Esophagus (tissue), 2 donors: ENCODE measurements at places on chromosomes 13 and 19. TPM values are rescaled to one million over a fixed set of nuclear protein-coding genes. Genes with fewer than 3 reads are reported as not detected.

The ZNF283 gene
- polyA plus RNA-seq, result 3.2 TPM

The MEF2B gene
- 0.63 TPM for polyA plus RNA-seq

The NXNL1 gene
- polyA plus RNA-seq, result not detected

The LILRA1 gene
- 0.08 TPM for polyA plus RNA-seq

The TNFAIP8L1 gene
- polyA plus RNA-seq, result 4.2 TPM

The C13orf46 gene
- polyA plus RNA-seq, result 0.04 TPM

The PLIN5 gene
- polyA plus RNA-seq, result 2.7 TPM

The FARSA gene
- polyA plus RNA-seq, result 49.3 TPM

The ENOX1 gene
- 0.10 TPM for polyA plus RNA-seq

The CNFN gene
- polyA plus RNA-seq, result 7,132 TPM

The PLPP2 gene
- polyA plus RNA-seq, result 18.5 TPM

The ZNF471 gene
- 2.2 TPM for polyA plus RNA-seq

The CCDC61 gene
- 8.1 TPM for polyA plus RNA-seq

The GCDH gene
- 14.3 TPM for polyA plus RNA-seq

The C13orf42 gene
- polyA plus RNA-seq, result 0.04 TPM

The PSMD8 gene
- polyA plus RNA-seq, result 46.7 TPM

The SIGLEC10 gene
- polyA plus RNA-seq, result 0.79 TPM

The ZNF284 gene
- polyA plus RNA-seq, result 0.67 TPM

The ZNF254 gene
- 3.9 TPM for polyA plus RNA-seq

The SMIM44 gene
- polyA plus RNA-seq, result not detected

The CFAP97D2 gene
- not detected for polyA plus RNA-seq

The APOC1 gene
- polyA plus RNA-seq, result 2.0 TPM

The SPATA13 gene
- polyA plus RNA-seq, result 3.8 TPM

The STOML3 gene
- 0.06 TPM for polyA plus RNA-seq

The EDNRB gene
- polyA plus RNA-seq, result 1.5 TPM

The EPSTI1 gene
- 0.84 TPM for polyA plus RNA-seq

The SLC1A6 gene
- not detected for polyA plus RNA-seq

The GIPC3 gene
- 0.53 TPM for polyA plus RNA-seq

The KIR3DL1 gene
- not detected for polyA plus RNA-seq

The ZNF320 gene
- polyA plus RNA-seq, result 2.5 TPM

The CABP5 gene
- not detected for polyA plus RNA-seq

The C19orf85 gene
- polyA plus RNA-seq, result not detected

The CEACAM16 gene
- polyA plus RNA-seq, result 0.16 TPM

The SRRM5 gene
- polyA plus RNA-seq, result 0.14 TPM

The RCBTB1 gene
- polyA plus RNA-seq, result 4.0 TPM

The MOB3A gene
- 11.0 TPM for polyA plus RNA-seq
